Left cardiac atrium (tissue), 4 donors: ENCODE measurements at places on chromosomes 2 and 18. TPM values are rescaled to one million over a fixed set of nuclear protein-coding genes. Genes with fewer than 3 reads are reported as not detected.

- DNase-seq = no peak
Observed at GRCh38 chr2:193315428-193316091, 1120.8 kb upstream of the TMEFF2 start.

- DNase-seq = peak; percentile 74
Observed at GRCh38 chr2:10497797-10498251, 49.7 kb upstream of the ODC1 start.

GRCh38 chr2:45232818-45233217 lies 223.6 kb upstream of the SIX2 start:
- DNase-seq = no peak

- DNase-seq = no peak
Observed at GRCh38 chr2:154198866-154199265, 327.1 kb downstream of the GALNT13 start.

GRCh38 chr2:118808429-118808809 lies 39.0 kb downstream of the EN1 start:
- no peak for DNase-seq

KCNJ13 gene
- not detected for total RNA-seq

AKAIN1 gene
- total RNA-seq = not detected

LRP2 gene
- total RNA-seq = 1.8 TPM
